Stimulated activated CD4-positive, alpha-beta T cell treated with anti-CD3 and anti-CD28 coated beads, Interleukin-4, amount 100 ng/mL, for 1 hour (primary cell): ENCODE measurements at places on chromosomes 3 and 15.

DNA sequence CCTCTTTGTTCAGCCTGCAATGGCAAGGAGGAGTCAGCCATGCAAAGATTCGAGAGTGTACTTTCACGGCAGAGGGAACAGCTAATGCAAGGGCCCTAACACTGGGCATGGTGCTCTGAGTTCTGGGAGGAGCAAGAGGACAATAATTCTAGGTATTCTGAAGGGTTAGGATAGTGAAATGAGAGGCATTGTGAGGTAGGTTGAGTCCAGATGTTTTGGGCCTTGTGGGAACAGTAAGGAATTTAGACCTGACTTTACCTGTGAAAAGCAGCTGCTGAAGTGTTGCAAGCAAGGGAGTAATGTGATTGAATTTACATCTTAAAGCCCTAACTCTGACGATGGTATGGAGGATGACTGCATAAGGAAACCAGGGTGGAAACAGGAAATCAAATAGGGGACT lies 211.6 kb downstream of the CNTN3 start:
- DNase-seq: no peak

GRCh38 chr3:111915905-111916304 lies 56.8 kb downstream of the PHLDB2 start:
- DNase-seq: no peak

DNA sequence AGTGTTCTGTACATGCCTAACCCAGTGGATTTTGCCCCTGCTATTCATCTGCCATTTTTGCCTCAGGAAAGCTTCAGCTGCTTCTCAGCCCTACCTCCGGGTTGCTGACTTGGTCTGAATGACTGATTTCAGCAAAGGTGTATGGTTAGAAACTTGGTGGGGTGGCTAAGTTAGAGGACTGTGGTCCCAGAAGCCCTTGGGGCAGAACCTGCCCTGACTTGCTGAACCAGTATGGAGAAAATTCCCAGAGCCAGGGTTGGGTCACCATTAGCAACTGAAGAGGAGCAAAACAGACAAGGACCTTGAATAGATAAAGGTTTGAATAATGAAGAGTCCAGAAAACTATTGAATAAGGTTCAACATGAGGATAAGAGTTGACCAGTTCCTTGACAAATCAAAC lies 6.1 kb upstream of the WWTR1 start:
- no peak for DNase-seq

GRCh38 chr15:64542091-64542490 lies 81.7 kb downstream of the ZNF609 start:
- no peak for DNase-seq

GRCh38 chr15:74913041-74913440 lies 6.4 kb upstream of the FAM219B start:
- DNase-seq: no peak

- no peak for DNase-seq
Measured at GRCh38 chr3:115725800-115726199, 102.5 kb downstream of the GAP43 start.

DNA sequence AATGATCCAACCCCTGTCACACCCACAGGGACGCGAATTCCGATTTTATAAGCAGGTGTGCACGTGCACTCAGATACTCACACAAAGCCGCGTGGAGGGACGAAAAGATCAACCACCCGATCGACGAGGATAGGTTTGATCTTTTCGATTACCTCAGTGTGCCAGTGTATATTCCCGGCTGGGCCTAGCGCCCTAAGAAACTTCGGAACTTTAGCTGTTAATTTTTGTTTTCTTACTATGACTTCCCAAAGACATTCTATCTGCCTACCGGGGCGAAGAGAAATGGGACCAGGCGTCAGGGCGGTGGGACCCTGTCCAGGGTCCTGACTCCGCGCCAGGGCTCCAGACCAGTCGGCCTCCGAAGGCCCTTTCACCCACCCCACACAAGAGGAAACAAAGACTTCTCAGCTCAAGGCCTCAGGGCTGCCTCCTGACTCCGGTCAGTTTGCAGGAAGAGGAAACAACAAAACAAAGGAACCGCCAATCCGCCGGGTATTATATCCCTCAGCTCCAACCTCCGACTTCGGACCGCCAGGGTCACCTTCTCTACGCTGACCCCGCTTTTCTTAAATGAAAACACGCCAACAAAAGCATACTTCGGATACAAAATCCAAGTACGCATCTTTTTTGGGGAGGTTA lies 6.8 kb downstream of the ONECUT1 start:
- DNase-seq: no peak

GRCh38 chr3:116394365-116394764 lies 50.9 kb downstream of the LSAMP start:
- no peak for DNase-seq

DNA sequence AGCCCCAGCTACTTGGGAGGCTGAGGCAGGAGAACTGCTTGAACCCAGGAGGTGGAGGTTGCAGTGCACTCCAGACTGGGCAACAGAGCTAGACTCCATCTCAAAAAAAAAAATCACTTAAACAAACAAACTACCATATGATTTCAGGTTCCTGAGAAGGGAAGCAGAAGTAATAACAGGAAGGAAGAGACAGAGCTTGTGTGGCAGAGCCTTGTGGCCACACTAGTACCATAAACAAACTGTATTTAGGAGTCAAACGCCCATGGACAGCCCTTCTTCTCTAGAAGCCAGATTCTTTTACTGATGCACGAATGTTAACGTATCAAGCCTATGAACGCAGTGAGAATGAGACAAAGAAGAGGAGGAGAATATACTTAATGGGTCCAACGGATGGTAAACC lies 12.0 kb downstream of the MTMR10 start:
- DNase-seq: no peak

- DNase-seq: no peak
Measured at GRCh38 chr3:132117642-132118041, 82.8 kb upstream of the CPNE4 start.

GRCh38 chr15:77024273-77025082 lies 29.6 kb downstream of the PSTPIP1 start:
- DNase-seq: peak; percentile 75
